Activated T-cell treated with anti-CD3 and anti-CD28 coated beads, Interleukin-2, amount 50 U/mL, for 4 hours (primary cell): ENCODE measurements at places on chromosomes 1 and 21. TPM values are rescaled to one million over a fixed set of nuclear protein-coding genes. Genes with fewer than 3 reads are reported as not detected.

The PROK1 gene
- total RNA-seq = not detected

The PADI2 gene
- total RNA-seq = 0.08 TPM

The AJAP1 gene
- not detected for total RNA-seq

The C1orf116 gene
- 0.11 TPM for total RNA-seq

The RGSL1 gene
- not detected for total RNA-seq

The ZNF695 gene
- 0.29 TPM for total RNA-seq

The GALE gene
- total RNA-seq = 55.9 TPM

The OR2L5 gene
- not detected for total RNA-seq

The S100A12 gene
- total RNA-seq = not detected

The DISC1 gene
- 1.1 TPM for total RNA-seq

The LRRC71 gene
- total RNA-seq = not detected

The C1QC gene
- total RNA-seq = 0.38 TPM

The S100B gene
- not detected for total RNA-seq

The OR2T3 gene
- total RNA-seq = not detected

The TAS1R2 gene
- not detected for total RNA-seq

The C1orf94 gene
- total RNA-seq = not detected

The PTPN7 gene
- total RNA-seq = 352 TPM

- DNase-seq = no peak
These were observed 431 bp downstream of the EEIG2 start for GRCh38 chr1:108560189-108560873.

- DNase-seq = no peak
These were observed 114.7 kb upstream of the NGF start for GRCh38 chr1:115452600-115453329.

- DNase-seq = no peak
These were observed 11.7 kb downstream of the NKAIN1 start for GRCh38 chr1:31227891-31228568.

DNA sequence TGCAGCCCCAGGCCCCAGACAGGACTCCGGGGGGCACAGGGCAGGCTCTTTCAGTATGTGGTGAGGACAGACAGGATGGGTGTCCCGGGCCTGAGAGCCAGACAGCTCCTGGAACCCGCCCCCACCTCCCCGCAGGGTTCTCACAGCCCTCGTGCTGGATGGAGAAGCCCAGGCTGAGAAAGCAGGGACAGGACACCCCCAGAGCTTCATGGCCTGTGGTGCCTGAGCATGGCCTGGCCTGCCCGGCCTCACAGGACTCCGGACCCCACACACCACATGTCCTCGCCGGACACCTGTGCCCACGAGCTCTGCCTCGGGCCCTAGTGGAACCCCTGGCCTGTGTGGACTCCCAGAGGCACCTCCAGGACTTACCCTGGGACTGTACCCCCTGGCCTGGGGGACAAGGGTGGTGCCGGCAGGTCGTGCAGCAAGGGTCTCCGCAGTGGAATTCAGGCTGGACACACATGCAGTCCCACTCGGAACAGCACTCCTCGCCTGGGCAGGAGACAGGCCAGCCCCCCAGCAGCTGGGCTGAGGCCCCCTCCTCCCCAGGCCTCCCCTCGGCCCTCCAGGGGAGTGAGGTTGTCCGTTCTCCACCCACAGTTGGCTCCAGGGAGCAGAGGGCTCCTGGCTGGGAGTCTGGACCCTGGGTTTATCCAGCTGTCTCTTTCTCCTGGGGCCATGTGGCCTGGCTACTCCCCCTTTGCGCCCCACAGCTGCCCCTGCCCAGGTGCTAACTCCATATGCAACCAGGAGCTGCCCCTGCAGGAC lies 1.2 kb downstream of the TNFRSF18 start:
- DNase-seq = peak; percentile 6

GRCh38 chr1:24209097-24209496 lies 22.0 kb upstream of the IFNLR1 start:
- no peak for DNase-seq

GRCh38 chr1:63119575-63120155 lies 202.7 kb upstream of the FOXD3 start:
- DNase-seq = no peak

- DNase-seq = no peak
These were observed 62.0 kb upstream of the MACF1 start for GRCh38 chr1:39142401-39143060.

GRCh38 chr1:198086051-198086745 lies 70.6 kb upstream of the NEK7 start:
- DNase-seq = no peak

DNA sequence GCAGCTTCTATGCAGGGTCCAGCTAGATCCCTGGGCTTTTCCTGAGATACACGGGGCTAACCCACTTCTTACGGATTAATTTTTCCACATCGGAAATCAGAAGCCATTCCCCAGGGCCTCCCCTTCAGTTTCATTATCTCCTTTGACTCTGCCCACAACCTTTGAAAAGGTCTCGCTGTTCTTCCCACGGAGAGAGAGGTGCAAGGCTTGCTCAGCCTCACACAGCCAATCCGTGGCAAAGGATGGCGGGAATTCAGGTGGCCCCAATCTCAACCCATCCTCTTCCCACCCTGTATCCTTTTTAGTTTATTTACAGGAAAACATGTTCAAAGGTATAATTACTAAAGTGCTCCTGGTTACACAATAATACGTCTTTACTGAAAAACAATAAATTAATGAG lies 702 bp upstream of the MAPKAPK2 start:
- DNase-seq = no peak

DNA sequence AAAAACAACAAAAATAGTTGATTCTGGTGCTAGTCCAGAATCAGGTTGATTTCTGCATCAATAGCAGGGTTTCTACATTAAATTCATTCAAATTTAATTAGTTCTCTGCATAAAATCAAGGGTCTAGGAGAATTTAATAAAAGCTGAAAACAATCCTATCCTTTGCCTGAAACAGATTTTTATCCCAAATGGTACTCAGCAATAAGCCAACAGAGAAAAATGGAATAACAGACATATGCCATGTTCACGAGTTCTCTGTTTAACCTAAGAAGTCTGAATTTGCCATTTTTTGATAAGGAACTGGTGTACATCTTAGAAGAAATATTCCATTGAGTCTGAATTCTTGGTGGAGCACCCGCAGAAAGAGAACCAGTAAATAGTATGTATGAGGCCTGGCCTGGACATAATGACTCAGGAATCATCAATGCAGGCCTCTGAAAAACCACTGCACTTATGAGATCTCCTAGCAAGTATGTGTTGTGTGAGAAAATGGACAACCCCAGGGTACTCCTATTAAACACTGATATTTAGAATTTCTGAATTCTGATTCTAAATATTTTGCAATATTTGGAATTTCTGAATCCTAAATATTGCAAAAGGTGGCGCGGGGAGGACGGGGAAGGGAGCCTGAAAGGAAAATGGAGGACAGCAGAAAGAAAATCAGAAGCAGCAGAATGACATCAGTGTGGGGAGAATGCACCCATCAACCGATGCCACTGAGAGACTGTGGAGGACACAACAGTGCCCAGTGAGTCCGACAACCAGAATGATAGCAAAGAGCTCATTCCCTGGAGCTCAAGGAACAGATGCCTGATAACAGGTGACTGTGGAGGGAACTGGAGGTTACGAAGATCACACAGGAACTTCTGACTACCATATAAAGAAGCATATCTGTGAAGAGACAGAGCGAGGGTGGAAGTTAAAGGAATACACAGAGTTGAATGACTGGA lies 97.6 kb downstream of the APP start:
- no peak for DNase-seq

DNA sequence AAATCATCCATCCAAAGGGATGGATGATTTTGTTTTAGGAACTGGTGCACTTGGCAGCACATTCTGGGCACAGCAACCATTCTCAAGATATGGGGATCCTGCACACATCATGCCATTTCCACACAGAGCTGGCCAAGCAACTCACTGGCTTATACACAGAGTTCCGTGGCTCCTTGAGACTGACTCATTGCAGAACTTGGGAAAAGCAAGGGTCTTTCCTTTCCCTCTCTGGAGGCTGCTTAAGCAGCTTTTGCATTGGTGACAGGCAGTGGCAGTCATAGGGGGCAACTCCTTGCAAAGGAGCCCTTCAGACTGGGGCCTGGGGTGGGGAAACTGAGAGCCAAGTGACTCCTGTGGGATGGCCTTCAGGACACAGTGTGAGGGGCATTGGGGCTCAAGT lies 1.9 kb upstream of the MAD2L2 start:
- no peak for DNase-seq

DNA sequence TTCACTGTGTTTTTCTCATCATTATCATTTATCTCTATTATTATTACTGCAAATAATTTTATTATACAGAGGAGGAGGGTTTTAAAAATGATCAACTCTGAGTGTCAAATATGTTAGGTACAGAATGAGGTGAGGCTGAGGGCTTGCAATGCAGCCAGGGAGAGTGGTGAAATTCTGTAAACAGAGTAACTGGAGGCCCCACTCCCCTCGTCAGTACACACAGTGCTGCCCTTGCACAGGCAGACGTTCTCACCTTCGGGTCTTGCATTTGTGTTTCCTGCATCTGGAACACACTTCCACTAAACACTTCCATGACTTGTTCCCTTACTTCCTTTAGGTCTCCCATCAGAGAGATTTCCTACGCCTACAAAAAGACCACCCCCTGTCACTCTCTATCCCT lies 24.3 kb upstream of the COA6 start:
- no peak for DNase-seq

DNA sequence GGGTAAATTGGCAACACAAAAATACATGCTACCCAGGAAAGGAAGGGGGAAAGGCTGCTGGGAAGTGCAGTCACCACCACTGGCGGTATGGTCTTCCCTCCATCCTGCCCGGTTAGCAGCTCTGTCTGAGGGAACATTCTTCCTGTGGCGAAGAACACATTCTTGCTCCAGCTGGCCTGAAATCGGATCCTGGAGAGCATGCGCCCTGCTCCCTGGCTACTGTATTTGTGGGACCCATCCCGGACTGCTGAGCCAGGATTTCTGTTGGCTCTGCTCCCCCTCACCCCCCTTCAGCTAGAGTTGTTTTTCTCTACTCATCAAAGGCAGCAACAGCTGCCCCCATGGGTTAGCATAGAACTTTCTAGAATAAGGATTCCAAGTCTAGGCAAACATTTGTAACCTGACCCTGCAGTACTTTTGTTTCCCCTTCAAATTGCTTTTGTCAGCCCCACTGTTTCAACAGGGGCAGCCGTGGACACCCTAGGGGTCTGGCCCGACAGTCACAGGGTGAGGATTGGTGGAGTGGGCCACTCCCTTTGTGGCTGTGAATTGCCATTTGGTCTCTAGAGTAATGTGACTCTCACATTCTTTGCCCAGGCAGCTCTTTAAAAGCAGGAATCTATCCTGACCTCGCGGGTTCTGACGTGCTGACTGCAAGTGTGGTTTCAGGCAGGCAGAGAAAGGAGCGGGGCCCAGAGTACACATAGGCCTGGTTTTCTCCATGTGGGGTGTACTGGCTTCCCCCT lies 157.7 kb downstream of the TOMM20 start:
- no peak for DNase-seq

GRCh38 chr1:47611992-47612391 lies 174.1 kb downstream of the FOXD2 start:
- DNase-seq = no peak

DNA sequence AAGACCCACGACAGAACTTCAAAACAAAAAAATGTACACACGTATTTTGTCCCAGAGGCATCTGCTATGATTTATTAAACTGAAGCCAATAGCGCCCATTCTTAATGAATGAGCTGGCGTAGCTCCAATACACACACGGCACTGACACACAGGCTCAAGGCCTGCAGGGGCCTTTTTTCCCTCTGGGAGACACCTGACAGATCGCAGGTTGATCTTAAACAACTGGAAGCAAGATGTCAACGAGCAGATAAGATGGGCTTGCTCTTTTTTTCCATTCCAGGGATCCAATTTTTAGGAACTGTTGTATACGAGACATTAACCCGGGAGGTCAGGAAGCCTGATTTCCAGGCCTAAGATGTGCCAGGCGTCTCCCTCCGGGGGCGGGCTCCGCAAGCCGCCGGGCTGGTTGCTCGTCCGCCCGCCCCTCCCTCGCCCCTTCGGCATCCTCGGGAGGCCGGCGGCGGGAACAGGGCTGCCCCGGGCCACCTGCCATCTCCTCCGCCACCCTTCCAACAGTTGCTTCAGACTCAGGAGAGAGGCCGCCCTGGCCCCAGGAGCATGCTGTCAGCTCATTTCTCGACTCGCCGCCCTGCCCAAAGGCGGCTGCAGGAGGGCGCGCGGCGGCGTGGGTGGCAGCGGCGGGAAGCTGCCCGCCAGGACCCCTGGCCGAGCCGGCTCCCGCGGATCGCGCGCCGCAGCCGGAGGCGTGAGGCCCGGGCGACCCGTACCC lies 735 bp downstream of the TTC13 start:
- peak; percentile 8 for DNase-seq

GRCh38 chr1:6996371-6996770 lies 211.1 kb downstream of the CAMTA1 start:
- no peak for DNase-seq

DNA sequence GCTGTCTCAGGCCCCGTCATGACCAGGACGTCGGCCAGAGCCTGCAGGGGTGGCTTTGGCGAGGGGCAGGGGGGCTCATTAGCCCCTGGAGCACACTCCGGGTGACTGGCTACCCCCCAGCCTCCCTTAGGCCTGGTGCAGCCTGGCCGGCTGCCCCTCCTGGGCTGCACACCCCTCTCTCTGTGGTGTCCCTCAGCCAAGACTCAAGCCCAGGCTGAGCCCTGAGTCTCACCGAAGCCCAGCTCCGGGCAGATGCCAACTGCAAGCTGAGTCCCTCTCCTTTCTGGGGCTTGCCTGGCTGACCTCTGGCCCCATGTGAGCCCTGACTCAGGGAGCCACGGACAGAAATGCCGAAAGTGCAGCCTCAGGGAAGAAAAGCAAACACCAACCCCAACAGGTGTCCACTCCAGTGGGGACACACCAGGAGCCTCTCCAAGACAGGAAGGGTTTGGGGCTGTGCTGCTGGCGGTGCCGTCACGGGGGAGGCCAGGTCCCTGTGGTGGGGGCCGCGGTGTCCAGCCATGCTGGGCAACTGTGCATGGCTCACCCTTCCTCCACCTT lies 5.3 kb upstream of the IBA57 start:
- no peak for DNase-seq

DNA sequence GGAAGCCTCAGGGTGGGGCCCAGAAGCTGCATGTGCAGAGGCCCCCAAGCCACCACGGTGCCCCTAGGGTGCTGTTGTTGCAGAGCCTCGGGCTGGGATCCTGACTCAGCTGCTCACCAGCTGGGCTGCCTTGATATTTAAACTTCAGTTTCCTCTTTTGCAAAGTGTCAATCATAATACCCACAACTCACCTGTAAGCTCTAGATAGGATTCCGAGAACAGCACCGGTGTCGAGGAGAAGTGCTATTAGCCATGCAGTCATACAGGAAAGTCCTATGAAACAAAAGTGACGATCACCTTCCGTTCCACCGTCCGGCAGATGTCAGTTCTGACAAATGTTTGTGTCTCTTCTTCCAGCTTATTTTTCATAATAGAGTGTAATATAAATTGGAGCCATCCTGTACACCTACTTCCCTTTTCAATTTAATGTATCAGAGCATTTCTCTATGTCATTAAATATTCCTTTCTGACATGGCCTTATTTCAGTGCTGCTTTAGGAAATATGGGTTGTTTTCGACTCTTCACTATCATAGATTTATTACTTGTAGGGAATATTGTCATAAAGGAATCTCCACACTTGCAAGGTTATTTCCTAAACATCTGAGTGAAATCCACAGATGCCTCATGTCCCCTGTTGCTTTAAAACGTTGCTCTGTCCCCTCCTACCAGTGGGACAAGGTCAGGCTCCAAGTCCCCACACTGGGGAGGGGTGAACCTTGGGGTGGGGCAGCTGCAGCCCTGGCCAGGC lies 100.8 kb downstream of the SIK1 start:
- no peak for DNase-seq

- no peak for DNase-seq
These were observed 2.4 kb upstream of the POGZ start for GRCh38 chr1:151461694-151462093.

- DNase-seq = no peak
These were observed 21.3 kb downstream of the RGS4 start for GRCh38 chr1:163090321-163090945.
